ENCODE measurements at places on chromosomes 16 and 17.

GRCh38 chr16:12027558-12028287 is 51.2 kb downstream of the SNX29 start:
- no peak for DNase-seq

DNA sequence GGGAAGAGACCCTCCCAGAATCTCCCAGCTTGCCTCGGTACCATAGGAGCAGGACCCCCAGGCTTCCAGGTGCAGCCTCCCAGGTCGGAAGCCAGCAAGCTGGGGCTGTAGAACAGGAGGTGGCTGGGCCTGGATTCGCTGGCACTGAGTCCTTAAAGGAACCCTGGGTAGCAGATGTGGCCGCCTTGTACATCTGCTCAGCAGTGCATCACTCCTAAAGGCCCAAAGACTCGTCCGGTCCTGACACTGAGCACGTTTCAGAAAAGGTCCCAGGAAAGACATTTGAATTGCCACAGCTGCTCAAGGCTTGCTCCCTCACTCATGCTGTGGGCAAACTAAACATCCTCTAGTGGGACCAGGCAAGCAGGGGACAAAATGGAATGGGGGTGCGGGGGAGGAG is 172.8 kb downstream of the RAB11FIP4 start:
- DNase-seq = no peak

DNA sequence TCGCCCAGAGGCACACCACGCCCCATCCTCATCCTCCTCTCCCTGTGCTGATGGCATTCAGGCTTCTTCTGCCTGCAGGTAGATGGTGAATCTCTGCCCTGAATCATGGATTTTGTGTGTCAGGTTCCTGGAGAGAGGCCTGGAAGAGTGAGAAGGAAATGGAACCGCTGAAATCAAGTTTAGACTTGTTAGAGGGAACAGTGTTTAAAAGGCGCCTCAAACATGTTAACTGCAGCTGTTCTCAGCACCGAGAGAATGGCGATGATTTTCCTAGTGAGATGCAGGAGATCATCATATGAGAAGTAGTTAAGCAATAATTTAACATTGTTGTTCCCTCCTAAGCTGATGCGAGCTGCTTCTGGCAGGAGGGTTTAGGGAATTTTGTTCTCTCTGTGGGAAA is 744.4 kb upstream of the EEF2KMT start:
- no peak for DNase-seq

- DNase-seq = no peak
Measured at GRCh38 chr17:75228305-75228704, 22.8 kb downstream of the NUP85 start.

DNA sequence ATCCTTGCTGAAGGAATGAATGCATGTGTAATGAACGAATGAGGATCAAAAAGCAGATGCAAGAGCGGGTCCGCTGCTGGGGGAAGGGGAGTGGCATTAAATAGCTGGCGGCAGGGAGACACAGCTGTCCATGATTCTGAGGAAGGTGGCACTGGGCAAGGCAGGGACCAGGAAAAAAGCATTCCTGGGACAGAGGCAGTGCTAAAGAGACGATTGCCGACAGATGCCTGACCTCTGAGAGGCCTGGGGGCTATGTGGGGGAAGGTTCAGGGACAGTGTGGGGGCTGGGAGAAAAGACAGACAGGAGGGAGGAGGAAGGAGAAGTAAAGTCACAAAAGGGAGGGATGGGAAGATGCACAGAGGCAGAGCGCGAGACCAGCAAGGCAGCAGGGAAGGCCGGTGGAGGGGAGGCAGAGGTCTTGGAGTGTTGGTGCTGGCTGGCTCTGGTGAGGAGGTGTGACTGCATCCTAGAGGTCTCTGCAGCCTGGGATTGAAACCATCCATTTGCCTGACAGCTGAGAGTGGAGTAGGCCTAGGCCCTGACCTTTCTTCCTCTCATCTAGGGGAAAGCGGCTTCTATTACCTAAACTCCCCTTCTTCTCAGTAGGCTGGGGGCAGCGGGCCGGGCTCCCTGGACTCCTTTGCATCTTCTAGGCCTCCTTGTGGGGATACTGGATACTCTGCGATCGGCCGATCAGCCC is 109.9 kb downstream of the SDK2 start:
- no peak for DNase-seq

GRCh38 chr17:77455111-77455890 is 314.5 kb downstream of the SEC14L1 start:
- no peak for DNase-seq

- DNase-seq = no peak
Measured at GRCh38 chr16:56669005-56669839, at the start of gene MT1H. Gene MT1H, plus strand, starts transcription at chr16:56669814. Its CDS starts 71 bp downstream, at chr16:56669885.

GRCh38 chr17:75720656-75721462 is at the start of gene ITGB4:
Gene ITGB4, plus strand, starts transcription at chr17:75721459. Its CDS starts 3,245 bp downstream, at chr17:75724704.
- peak; percentile 67 for DNase-seq

DNA sequence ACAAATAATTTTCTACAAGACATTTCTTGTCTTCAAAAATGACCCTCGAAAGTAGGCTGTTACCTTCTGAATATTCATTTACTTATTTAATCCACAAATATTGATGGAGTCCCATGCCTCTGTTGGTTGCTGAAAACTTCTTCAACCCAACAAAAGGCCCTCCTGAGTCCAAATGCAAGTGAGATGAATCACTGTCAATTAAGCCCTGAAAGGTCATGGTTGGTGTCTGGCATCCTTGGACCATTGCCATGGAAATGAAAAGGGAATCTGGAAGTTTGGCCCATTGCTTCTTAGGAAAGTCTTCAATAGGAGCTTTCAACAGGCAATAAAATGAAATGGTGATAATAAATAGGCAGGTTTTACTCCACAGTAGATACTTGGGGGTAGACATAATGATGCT is 364.7 kb upstream of the DYNLRB2 start:
- no peak for DNase-seq

DNA sequence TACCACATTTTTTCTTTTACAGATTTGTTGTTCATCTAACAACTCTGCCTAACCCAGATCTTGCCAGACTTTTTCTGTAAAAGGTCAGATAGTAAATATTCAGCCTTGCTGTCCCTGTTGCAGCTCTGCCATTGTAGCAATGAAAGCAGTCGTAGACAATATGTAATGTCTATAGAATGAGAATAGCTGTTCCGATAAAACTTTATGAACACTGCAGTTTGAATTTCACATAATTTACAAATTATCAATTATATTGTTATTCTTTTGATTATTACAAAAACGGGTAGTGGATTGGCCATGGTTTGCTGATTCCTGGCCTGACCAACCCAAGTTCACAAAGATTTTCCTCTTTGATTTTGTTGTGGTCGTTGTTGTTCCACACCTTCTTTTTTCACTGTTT is 2.9 kb downstream of the LRRC37B start:
- no peak for DNase-seq

GRCh38 chr17:74457820-74458166 is 8.6 kb upstream of the CD300A start:
- DNase-seq = no peak

GRCh38 chr16:48291754-48292153 is 44.4 kb upstream of the ABCC11 start:
- no peak for DNase-seq

DNA sequence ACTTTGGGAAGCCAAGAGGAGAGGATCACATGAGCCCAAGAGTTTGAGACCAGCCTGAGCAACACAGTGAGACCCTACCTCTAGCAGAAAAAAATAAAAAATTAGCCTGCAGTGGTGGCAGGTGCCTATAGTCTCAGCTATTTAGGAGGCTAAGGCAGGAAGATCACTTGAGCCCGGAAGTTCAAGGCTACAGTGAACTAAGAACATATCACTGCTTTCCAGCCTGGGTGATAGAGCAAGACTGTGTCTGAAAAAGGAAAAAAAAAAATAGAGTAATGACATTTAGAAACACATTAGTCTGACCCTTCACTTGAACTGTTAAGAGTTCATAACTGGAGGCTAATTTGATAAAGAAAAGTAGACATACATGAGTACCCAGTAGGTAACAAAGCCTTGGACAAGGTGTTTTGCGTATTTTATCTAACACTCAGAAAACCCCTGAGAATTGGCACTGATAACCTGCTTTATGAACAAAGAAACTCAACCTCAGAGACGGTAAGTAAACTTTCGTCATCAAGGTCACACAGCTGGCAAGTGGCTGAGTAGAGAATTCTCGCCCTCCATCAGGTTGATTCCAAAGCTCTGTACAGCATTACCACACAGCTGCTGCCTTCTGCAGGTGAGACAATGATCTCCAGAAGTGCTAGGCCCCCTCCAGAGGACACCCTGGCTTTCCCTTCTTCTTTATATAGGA is 101.1 kb downstream of the SMG6 start:
- no peak for DNase-seq

DNA sequence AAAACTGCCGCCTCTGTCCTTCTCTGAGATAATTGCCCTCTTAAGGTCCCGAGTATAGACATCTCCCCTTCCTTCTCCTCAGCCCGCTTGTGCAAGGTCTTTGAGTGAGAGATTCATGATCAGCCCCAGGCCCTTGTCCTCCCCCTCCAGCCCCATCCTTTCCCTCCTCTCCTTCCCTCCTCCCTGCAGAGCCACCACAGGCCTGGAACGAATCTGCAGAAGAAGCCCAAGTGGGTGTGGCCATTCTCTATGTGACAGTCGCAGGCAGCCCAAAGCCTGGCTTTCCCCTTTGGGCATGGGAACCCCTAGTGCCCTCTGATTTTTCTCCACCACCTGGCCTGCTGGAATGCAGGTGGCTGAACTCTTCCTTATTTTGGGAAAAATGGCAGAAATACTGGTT is 7.2 kb upstream of the NDRG4 start:
- no peak for DNase-seq

GRCh38 chr17:3048727-3049471 is 14.5 kb downstream of the OR1D5 start:
- DNase-seq = peak; percentile 91

DNA sequence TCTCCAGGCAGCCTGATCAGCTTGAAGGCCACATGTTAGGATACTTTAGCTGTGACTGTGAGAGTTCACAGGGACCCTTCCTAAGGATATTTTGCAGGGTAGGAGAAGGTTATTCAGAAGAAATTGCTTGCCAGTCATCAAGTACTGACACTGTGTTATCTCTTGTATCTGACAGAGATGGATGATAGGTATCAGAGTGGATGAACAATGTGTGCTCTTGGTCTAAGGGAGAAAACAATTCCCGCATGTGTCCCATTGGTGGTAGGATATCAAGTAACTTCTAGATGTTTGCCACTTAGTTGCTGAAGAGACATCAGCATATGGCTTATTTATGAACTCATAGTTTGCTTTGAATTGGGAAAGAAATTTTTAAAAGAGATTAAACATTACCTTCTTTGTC is 219.3 kb downstream of the SPECC1 start:
- DNase-seq = no peak

- peak; percentile 49 for DNase-seq
Measured at GRCh38 chr16:3171855-3172593, 16.0 kb upstream of the OR1F1 start.

GRCh38 chr17:49364119-49364518 is 2.1 kb upstream of the ZNF652 start:
- DNase-seq = no peak

GRCh38 chr17:63647065-63647725 is 25.0 kb downstream of the MAP3K3 start:
- no peak for DNase-seq

DNA sequence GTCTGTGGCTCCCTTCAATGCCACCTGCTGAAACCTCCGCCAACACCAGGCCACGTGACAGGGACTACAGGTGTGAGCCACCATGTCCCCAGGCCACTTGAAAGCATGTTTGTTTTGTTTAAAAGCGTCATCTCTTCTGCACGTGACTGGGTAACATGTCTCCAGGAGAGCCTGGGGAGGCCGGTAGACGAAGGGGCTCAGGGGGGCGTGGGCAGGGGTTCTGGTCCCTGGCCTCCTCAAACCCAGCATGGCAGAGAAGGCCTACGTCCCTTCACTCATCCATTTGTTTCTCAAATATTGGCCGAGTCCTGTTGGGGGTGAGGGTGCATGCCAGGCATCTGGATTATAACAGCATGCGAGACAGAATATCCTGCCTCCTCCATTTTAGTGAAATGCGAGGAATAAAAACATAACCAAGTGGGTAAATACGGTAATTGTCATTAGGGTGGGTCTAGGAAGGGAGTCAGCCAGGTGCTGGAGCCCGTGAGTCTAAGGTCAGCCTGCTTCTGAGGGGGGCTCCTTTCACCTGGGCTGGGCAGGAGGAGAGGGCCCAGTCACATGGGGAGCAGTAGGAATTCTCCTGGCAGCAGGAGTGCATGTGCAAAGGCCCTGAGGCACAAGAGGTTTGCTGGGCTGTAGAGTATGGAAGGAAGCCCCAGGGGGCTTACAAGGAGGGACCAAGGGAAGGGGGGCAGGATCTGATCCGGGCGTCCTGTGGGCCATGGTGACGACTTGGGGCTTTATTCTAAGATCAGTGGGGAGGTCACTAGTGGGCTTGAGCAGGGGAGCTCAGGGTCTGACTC is 26.8 kb upstream of the CIBAR2 start:
- no peak for DNase-seq

DNA sequence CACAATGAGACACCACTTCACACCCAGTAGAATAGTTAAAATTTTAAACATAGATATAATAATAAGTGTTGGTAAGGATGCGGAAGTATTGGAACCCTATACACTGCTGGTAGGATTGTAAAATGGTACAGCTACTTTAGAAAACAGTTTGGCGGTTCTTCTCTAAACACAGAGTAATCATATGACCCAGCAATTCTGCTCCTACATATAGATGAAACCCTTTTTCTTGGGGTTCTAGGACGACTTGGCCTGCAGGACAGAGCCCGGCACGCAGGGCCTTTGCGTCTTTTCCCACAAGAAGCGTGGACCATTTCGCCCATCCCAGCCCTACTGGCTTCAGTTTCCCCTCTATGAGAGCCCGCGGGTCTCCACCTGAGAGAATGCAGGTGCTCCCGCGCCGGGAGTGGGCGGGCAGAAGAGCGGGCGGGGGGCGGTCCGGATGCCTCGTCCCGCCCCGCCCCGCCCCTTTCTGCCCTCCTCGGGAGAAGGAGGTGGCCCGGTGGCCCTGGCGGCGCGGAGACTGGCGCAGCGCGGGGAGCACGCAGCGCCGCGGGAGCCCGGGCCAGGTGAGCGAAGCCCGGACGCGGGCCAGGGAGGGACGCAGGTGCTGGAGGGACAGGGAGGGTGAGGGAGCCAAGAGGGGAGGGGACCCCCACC is at the start of gene SDR42E2:
Gene SDR42E2 (plus strand): TSS at position 508 of the 657 bp plus-strand sequence. CDS start 3,077 bp downstream, outside the sequence.
- no peak for DNase-seq

GRCh38 chr16:3807425-3808123 is 72.9 kb downstream of the CREBBP start:
- DNase-seq = no peak

DNA sequence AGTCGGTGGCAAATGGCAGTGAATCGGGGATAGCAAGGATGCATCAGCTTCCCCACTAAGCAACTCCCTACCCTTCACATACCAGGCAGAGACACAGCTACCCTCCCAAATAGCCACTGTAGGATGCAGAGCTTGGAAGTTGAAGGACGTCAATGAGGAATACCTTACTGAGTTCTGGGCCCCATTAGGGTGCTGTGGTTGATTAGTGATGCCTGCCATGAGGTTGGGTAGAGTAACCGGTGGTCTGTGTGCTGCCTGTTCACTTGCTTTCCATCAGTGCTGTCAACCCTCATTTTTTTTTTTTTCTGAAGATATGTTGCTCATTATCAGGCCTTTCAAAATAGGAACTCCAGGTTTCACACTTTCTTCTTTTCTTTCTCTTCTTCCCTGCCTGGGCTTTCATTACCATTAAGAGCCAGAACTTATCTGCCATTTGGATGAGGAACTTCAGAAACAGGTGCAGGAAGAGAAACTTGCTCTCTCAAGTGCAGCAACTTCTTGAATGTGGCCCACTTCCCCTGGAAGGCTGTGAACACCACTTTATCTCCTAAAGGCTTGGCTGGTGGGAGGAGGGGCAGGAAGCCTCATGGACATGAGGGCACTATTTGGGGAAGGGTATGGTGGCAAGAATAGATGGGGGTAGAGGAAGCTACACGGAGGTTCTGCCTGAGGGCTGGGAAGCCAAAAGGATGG is 183.5 kb downstream of the NTN1 start:
- DNase-seq = no peak
